Activated CD4-positive, alpha-beta memory T cell treated with anti-CD3 and anti-CD28 coated beads, Interleukin-2, amount 10 ng/mL, durations not matched to agents 7 days and 5 days (primary cell): ENCODE measurements at places on chromosomes 3 and 15. TPM values are rescaled to one million over a fixed set of nuclear protein-coding genes. Genes with fewer than 3 reads are reported as not detected.

- H3K36me3 ChIP-seq = no peaks in the 10 kb centered on the region
- H3K4me1 ChIP-seq = no peaks in the 10 kb centered on the region
- H3K27me3 ChIP-seq = no peaks in the 10 kb centered on the region
- DNase-seq = no peak
- H3K4me3 ChIP-seq = no peak overlapping the region
Measured at GRCh38 chr3:192737506-192737905, 10.2 kb upstream of the FGF12 start.

Gene LRRC3B
- total RNA-seq = not detected

DNA sequence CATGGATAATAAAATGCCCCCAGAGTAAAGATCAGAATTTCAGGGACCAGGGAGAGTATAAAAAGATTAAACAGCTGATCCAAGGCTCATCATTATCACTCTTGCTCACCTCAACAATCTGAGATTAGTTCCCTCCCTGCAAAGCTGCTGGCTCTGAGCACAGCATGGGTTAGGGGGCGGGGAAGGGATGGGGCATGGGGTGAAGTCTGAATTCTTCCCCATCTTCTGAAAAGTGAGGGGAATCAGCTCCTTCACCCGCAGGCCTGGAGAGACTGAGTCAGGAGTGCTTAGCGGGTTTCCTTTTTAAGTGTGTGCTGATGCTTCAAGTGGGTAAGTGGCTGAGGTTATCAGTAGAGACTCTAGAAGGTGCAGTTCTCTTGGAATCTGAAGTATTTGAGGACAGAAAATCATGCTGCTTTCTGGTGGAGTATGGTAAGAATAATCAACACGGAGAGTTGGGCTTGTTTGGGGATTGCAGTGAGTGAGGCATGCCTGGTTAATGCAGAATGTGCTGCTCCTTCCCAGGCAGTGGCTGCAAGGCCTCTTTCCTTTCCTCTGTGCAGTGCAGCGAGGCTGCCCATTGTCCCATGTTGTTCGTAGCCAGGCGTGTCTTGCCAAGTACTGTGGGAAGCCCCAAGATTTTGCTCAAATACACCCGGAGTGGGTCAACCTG is 59.2 kb upstream of the TRAK1 start:
- H3K27ac ChIP-seq = no peak overlapping the region
- H3K27me3 ChIP-seq = no peaks in the 10 kb centered on the region
- no peak for DNase-seq

Gene MORF4L1
- total RNA-seq = 280 TPM

Gene CHSY1
- 61.7 TPM for total RNA-seq

Gene C3orf20
- not detected for total RNA-seq

- no peaks in the 10 kb centered on the region for H3K36me3 ChIP-seq
- H3K4me1 ChIP-seq = no peaks in the 10 kb centered on the region
- H3K27me3 ChIP-seq = no peaks in the 10 kb centered on the region
Measured at GRCh38 chr3:74000725-74001124, 376.0 kb upstream of the PDZRN3 start.

Gene FBXW12
- total RNA-seq = not detected

Gene MELTF
- total RNA-seq = 6.1 TPM

- peaks cover 4% of the 10 kb centered on the region for H3K36me3 ChIP-seq
- peak overlapping the region; percentile 61 for H3K27ac ChIP-seq
- peak overlapping the region; percentile 80 for H3K4me3 ChIP-seq
- DNase-seq = no peak
- H3K4me1 ChIP-seq = peaks cover 24% of the 10 kb centered on the region
Measured at GRCh38 chr15:36579792-36580431, 486 bp downstream of the CDIN1 start.

Gene CLRN1
- total RNA-seq = not detected

DNA sequence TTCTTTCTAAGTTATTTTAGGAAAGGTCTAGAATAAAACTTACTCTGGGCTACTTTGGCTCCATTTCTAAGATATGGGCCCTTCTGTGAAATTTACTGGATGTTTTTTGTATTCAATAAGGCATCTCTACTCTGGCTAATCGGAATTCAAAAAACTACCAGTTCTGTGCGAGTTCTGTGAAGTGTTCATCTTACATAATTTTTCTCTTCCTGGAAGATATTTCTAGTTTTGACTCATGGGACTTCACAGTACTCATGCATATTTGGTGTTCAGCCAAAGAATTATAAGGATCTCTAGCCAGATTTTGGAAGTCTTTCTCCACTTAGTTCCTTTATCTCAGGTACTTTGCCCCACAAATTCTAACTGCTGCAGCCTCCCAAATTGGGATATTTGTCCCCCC is 46.4 kb upstream of the MBNL1 start:
- peak overlapping the region; percentile 58 for H3K27ac ChIP-seq
- H3K4me1 ChIP-seq = peaks cover 54% of the 10 kb centered on the region
- H3K27me3 ChIP-seq = no peaks in the 10 kb centered on the region
- H3K36me3 ChIP-seq = no peaks in the 10 kb centered on the region
- peak overlapping the region; percentile 12 for H3K4me3 ChIP-seq
- no peak for DNase-seq

GRCh38 chr3:112973325-112974177 is 1.4 kb downstream of the CD200R1 start:
- peaks cover 29% of the 10 kb centered on the region for H3K36me3 ChIP-seq
- H3K27me3 ChIP-seq = peaks cover 2% of the 10 kb centered on the region
- peak overlapping the region; percentile 83 for H3K27ac ChIP-seq
- H3K4me3 ChIP-seq = peak overlapping the region; percentile 97
- H3K4me1 ChIP-seq = peaks cover 76% of the 10 kb centered on the region
- DNase-seq = peak; percentile 44

DNA sequence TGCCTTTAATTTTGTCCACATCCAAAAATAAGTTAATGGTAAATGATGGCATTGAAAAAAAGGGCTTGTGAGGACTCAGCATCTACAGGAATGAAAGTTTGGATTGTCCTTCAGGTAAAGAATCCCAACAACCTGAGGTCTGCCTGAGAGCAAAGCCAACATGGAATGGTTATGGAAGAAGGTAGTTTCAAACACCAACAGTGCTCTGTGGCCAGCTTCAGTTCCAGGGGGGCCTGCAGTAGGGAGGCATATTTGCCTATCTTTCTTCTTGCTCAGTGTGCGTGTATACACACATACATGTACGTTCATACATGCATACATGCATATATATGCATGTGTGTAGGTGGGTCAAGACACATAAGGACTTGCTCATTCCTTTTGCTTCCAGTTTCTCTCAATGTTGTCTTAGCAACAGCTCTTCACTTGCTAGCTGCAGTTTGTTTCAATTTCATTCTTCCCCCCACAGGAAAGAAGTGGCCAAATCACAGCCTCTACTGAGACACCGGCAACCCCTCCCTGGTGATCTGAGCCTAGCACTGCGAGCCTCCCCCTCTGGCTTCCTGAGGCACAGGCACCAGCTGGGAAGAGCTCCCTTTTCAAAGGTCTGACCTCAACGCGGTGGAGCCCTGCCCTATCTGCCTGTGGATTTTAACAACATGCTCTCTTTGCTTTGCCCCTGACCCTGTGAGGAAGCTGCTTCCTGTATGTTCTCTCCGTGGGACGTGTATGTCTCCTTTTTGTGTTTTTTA is 146.2 kb downstream of the KLF13 start:
- H3K27ac ChIP-seq = peak overlapping the region; percentile 80
- peak overlapping the region; percentile 65 for H3K4me3 ChIP-seq
- peaks cover 10% of the 10 kb centered on the region for H3K36me3 ChIP-seq
- no peaks in the 10 kb centered on the region for H3K27me3 ChIP-seq
